ENCODE measurements at places on chromosomes 1 and 21.
A peak's percentile ranks its signal among the peaks of the same experiment; 100 is the strongest.

- DNase-seq = no peak
Measured at GRCh38 chr1:218380125-218380977, 35.2 kb downstream of the TGFB2 start.

DNA sequence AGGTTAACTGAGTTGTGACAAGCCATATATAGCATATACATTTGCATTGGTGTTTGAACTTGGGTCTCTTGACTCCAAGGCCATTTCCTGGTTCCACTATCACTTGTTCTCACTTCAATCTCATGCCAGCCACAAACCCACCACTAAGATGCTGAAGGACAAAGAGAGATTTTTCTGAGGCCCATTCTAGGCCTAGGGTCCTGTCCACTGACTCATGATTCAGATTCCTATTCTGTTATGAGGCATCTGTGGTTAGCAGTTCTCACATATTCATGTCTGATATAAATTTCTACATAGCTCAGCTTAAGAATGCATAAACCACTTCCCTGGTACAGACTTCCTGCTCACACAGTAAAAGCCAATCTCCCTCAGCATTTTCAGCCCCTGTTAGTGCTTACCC lies 326.1 kb upstream of the BEND5 start:
- no peak for DNase-seq

- DNase-seq = no peak
Measured at GRCh38 chr1:45608175-45609156, 15.4 kb downstream of the CCDC17 start.

DNA sequence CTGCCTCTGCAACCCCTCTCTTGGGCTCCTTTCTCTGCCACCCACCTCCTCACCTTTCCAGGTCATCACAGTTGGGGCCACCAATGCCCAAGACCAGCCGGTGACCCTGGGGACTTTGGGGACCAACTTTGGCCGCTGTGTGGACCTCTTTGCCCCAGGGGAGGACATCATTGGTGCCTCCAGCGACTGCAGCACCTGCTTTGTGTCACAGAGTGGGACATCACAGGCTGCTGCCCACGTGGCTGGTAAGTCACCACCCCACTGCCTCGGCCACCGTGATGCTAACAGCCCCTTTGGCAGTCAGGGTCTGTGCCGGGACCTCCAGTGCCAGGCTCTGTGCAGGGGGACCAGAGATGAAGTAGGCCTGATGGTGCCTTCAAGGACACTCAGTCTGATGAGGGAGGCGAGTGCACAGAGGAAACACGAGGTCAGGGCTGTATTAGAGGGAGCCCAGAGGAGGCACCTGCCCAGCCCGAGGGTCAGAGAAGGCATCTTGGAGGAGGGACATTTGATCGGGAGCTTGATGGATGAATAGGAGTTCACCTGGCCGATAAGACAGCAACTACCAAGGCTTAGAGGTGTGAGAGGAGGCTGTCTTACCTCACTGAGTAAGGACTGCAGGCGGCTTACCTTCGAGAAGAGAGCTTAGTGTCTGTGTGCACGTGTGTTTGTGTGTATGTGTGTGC lies 18.1 kb downstream of the PCSK9 start:
- DNase-seq = no peak

GRCh38 chr1:193031431-193031830 lies 27.7 kb downstream of the UCHL5 start:
- DNase-seq = no peak

- no peak for DNase-seq
Measured at GRCh38 chr1:43319288-43319687, 18.3 kb upstream of the MPL start.

DNA sequence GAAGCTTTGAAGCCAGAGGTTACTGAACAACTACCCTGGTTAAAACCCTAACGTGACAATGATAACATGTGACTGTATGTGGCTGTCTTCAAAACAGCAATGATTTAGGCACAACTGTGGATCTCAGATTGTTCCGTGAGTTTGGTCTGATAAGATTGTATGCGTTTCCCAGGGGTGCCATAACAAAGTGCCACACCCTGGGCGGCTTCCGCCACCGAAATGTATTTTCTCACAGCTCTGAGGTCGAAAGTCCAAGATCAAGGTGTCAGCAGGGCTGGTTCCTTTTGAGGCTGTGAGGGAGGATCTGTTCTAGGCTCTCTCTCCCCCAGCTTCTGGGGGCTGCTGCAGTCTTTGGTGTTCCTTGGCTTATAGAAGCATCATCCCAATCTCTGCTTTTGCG lies 29.5 kb upstream of the ERG start:
- DNase-seq = no peak

DNA sequence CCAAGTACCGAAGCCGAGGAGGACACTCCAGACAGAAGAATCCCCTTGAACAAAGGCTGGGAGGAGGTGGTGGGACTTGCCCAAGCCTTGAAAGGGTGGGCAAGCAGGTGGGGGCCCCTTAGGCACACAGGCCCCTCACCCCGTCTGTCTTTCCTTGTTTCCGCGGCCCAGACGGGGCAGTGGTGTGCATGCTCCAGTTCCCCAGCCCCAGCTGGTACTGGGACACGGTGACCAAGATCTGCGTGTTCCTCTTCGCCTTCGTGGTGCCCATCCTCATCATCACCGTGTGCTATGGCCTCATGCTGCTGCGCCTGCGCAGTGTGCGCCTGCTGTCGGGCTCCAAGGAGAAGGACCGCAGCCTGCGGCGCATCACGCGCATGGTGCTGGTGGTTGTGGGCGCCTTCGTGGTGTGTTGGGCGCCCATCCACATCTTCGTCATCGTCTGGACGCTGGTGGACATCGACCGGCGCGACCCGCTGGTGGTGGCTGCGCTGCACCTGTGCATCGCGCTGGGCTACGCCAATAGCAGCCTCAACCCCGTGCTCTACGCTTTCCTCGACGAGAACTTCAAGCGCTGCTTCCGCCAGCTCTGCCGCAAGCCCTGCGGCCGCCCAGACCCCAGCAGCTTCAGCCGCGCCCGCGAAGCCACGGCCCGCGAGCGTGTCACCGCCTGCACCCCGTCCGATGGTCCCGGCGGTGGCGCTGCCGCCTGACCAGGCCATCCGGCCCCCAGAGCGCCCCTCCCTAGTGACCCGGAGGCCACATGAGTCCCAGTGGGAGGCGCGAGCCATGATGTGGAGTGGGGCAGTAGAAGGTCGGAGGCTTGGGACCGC lies 50.8 kb downstream of the OPRD1 start:
- DNase-seq = no peak

- DNase-seq = no peak
Measured at GRCh38 chr1:205276689-205277065, 44.9 kb downstream of the NUAK2 start.

DNA sequence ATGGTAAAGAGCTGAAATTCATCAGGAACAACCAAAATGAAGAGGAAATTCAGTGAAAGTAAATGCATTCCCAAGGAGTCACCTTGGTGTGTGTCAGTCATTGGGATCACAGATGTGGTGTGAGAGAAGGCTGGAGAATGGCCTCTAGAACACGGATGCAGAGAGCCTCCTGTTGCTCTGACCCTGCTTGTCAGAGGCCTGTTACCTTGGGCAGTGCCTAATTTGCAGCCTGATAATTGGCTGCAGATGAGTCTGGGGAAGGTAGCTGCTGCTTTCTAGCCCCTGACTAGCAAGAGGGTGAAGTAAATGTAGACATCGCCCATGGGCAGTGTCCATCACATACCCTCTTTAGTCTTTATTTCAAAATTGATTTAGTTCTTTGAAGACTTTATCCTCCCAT lies 3.3 kb downstream of the GCSAML start:
- no peak for DNase-seq

DNA sequence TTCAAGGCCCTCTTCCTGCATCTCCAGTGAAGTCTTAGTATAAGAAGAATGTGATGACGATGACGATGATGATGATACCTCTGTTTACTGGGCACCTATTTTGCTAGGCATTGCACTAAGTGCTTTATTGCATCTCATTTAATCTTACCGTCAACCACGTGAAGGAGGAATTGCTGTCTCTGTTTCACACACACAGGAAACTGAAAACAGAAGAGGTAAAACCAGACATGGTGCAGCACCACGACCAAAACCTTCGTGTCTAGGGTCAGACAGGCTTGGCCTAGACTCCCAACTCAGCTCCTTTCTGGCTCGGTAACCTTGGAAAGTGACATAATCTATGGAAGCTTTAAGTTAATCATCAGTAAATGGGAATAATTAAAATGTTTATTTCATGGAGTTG lies 20.7 kb upstream of the KCNA2 start:
- DNase-seq = no peak

DNA sequence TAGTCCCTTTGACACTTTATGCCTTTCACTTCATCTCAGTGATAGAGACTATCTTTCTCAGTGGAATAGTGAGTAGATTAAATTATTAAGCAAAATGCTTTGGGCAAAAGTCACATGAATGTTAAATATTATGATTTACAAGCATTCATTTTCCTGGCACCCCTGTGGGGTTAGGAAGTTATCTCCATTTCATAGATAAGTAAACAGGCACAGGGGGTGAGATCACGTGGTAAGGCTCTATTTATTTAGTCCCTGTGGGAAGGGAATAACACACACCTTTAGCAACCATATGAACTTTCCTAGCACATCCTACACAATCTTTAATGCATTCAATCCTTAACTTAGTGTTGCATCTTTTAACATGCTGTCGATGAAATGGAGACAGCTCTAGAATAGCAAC lies 12.3 kb downstream of the PSMB2 start:
- no peak for DNase-seq

GRCh38 chr1:109091078-109091838 lies 694 bp downstream of the TMEM167B start:
- DNase-seq = no peak

DNA sequence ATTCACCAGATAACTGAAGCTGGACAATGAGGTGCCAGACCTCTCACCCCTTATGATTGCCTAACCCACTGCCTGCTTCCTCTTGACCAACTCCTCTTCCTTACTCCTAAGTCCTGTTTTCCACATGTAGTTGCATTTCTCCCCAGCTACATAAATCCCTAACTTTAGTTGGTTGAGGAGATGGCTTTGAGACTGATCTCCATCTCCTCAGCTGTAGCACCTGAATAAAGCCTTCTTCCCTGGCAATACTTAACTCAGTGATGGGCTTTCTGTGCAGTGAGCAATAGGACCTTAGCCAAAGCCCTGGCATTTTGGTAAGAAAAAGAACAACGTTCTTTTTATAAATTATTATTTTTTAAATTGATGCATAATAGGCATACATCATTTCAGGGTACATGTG lies 691.1 kb downstream of the MATN1 start:
- no peak for DNase-seq

GRCh38 chr1:6962996-6963911 lies 178.0 kb downstream of the CAMTA1 start:
- DNase-seq = peak; percentile 99

GRCh38 chr1:32895325-32896215 lies 5.6 kb downstream of the TMEM54 start:
- DNase-seq = no peak

DNA sequence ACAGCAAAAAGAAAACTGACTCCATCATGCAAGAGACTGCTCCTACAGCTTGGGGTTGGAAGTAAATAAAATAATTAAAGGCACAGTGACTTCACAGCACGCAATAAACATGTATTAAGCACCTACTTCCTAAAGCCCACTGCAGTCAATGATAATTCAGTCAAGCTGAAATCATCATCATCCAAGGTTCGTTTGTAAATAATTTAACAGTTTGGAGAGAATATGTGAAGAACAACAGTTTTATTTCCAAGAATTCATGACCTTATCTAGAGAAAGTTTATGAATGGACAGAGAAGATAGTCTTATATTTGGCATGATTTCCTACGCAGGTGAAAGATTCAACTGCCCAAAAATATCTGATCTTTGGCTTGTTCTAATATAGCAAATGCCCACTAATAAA lies 86.8 kb downstream of the SMYD3 start:
- no peak for DNase-seq

- no peak for DNase-seq
Measured at GRCh38 chr1:246579818-246580217, 13.6 kb downstream of the CNST start.

GRCh38 chr1:179031855-179032513 lies 6.3 kb downstream of the FAM20B start:
- no peak for DNase-seq

DNA sequence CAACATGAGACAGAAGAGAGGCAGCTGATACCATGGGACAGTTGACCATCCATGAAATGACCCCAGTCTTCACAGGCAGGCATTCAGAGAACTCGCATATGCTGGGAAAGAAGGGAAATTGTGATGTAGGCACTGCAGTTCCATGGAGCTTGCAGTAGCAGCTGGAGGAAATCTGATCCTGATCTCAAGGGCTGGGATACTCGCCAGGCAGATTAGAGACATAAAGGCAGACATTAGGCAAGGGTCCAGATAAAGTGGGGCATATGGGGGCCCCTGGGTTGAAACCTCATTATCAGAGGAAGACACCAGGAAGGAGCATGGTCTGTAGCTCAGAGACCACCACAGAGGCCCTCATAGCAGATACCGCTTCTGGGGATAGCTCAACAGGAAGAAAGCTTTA lies 48.7 kb upstream of the TNR start:
- no peak for DNase-seq

GRCh38 chr1:208042868-208043267 lies 131.9 kb upstream of the CD34 start:
- DNase-seq = no peak
